Fibroblast of the aortic adventitia (primary cell): ENCODE measurements at places on chromosomes 16 and 17. TPM values are rescaled to one million over a fixed set of nuclear protein-coding genes. Genes with fewer than 3 reads are reported as not detected.

DNA sequence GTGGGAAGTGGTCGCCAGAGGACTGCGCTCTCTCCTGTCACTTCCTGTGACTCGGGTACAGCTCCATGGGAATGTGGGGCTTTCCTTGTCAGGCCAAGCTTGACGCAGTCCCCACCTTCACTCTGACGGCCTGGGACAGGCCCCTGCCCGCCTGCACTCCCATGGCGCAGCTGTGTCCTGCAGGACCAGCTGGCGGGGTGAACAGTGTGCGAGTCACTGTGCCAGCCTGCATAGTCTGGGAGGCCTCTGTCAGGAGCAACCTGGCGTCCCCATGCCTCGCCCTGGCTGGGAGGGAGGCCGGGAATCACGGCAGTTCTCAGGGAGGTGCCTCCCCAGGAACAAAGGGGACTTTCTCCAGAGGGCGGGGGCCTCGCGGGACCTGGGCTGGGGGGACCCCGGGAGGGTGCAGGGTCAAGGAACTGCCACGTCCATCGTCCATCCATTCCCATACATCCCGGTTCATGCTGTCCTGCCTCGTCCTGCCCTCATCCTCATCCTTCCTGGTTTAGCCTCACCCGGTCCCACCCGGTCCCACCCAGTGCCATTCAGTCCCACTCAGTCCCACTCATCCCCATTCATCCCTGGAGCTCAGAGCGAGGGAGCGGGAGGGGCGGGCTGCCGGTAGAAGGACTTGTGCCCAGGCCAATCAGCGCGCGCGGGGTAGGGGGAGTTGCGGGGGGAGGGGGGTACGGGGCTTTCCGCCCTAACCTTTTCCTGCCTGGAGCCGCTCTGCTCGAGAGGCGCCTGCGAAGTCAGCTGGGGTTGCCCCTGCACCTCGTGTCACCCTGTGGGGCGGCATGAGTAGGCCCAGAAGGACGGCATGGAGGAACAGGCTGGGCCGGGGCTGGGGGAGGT lies 13.4 kb downstream of the FLYWCH1 start:
- no peak for DNase-seq

- peak; percentile 40 for DNase-seq
Observed at GRCh38 chr17:17570140-17570797, 21.2 kb downstream of the PEMT start.

DNA sequence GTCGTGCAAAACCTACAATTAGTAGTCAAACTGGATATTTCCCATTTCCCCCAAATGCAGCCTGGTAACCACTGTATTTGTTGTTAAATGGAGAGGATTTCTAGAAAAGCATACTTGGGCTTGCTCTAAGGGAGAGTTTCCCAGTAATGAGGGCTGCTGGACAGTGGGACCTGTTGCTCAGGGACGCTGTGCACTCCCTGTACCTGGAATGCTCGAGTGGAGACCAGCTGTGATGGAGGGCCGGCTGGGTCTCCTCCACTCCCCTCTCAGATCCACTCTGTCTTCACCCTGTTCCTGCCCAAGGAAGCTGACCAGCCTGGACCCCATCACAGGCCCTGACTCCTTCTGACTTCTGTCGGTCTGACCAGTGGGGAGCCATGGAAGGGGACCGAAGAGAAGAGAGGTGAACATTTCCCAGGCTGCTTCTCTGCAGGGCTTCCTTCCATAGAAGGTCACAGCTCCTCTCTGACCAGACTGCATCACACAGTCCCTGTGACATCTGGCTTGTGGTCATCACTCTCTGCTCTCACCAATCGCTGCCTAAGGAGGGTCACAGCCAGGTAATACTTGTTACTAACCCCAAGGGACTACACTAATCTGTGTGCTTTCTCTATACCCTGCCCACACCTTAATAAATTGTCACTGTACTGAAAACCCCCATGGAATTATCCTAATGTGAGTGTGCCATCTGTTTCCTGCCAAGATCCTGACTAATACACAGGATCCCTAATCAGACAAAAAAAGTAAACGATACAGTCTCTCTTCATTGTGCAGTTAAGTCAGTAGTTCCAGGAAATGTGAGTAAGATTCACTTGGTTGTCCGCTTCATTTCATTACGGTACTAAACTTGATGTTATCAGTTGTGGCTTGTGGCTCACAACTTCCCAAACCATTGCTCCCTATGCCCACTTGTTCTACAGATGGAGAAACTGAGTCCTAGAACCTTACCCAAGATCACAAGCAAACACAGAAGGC lies 102.4 kb downstream of the CCT6B start:
- no peak for DNase-seq

Gene OR1A1
- not detected in 2 replicates for total RNA-seq

- no peak for DNase-seq
Observed at GRCh38 chr16:61929776-61930175, 106.5 kb downstream of the CDH8 start.

GRCh38 chr16:14056970-14057369 lies 14.1 kb upstream of the MRTFB start:
- peak; percentile 13 for DNase-seq

Gene CNGB1
- not detected in 2 replicates for total RNA-seq

- peak; percentile 58 for DNase-seq
Observed at GRCh38 chr16:88886845-88887521, 20.5 kb upstream of the PABPN1L start.

DNA sequence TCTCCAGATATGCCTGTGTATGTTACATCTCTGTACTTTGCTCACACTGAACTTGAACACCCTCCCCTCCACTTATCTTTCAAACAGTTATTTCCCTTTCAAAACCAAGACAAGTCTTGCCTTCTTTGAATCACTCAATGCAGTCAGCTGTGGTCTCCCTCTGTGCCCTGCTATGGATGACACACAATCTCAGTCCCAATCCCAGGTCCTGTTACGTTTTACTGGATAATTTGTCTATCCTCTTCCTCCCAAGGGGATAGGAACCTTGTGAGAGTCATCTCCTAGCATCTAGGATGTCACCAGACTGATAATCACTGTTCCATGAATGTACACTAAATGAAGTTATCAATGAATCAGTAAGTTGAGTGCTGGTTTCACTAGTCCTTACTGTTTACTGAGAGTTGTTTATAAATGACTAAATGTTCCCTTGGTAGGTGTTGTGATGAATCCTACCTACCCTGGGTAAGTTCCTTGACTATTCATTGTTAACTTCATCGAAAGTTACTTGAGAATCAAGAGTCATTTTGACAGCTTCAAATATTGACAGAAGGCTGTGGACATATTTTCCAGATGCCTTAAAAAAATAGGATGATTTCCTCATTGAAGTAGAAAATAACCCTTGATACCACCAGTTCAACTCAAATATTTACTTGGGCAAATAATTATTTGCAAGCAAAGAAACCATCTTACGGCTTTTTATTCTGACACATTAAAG lies 244.9 kb downstream of the PRKCA start:
- no peak for DNase-seq

- peak; percentile 86 for DNase-seq
Observed at GRCh38 chr17:80219013-80219762, 945 bp downstream of the SGSH start.

GRCh38 chr16:23244122-23244521 lies 58.0 kb upstream of the SCNN1B start:
- no peak for DNase-seq

Gene CCL11
- total RNA-seq = not detected in 2 replicates
